Iris pigment epithelial cell (primary cell): ENCODE measurements at places on chromosomes 7 and 10.
A peak's percentile ranks its signal among the peaks of the same experiment; 100 is the strongest.

DNA sequence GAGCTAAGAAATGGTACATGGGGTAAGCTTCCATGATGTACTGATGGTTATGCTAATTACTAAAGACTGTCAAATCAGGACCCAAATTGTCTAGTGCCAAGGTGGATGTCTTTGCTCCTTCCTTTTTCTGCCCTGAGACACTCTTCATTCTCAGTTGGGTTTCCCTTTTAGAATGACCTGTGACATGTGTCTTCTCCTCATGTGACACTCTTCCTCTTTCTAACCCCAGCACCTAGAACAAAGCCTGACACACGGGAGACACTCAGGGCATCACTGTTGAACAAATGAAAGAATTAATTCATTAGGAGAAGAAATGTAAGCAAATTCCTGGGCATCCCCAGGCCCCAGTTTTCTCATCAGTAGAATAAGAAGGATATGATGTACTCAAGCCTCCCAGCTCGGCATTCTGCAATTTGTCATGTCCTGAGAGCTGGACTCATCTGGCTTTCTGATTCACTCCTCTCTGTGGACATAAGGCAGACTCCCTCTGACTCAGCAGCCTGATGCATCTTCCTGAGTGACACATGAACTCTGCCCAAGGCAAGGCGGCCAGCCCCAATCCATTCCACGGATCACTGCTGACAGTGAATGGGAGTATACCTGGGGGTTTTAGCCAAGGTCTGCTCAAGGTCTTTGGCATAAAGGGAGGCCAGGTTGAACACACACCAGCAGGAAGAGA is 473.8 kb downstream of the KCNMA1 start:
- DNase-seq: peak; percentile 100

DNA sequence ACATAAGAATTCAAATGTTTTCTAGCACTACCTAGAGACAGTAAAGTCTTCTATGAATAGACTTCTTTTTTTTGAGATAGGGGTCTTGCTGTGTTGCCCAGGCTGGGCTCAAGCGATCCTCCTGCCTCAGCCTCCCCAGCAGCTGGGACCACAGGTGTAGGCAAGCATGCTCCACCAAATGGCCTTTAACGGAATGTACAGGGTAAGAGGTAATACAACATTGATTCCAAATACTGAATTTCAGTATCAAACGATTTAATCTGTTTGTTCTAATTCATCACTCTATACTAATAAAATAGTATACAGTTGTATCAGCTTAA is 55.8 kb upstream of the NCAPG2 start:
- no peak for DNase-seq

DNA sequence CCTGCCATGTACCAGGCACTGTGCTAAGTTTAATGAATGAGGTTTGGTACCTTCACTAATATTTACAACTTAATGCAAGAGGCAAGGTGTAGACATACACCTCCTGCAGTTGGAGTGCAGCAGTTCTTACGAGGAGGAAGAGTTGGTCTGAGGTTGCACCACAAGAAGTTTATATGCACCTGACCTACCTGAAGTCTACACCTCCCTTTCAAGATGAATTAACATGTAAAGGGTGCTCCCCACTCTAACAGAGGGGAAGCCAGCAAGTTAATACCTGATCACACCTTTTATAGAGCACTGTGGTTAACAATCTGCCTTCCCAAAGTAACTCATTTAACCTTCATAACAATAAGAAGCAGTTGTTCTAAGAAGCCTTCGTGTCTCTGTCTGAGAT is 120.0 kb downstream of the LYZL1 start:
- no peak for DNase-seq

GRCh38 chr10:49738616-49739360 is 23.3 kb downstream of the OGDHL start:
- no peak for DNase-seq

- DNase-seq: no peak
These were observed 41.0 kb downstream of the CLRN3 start for GRCh38 chr10:127851661-127852194.

- no peak for DNase-seq
These were observed 159.7 kb downstream of the AUTS2 start for GRCh38 chr7:69757981-69758430.

GRCh38 chr10:100748231-100749058 is 3.1 kb downstream of the PAX2 start:
- DNase-seq: no peak

DNA sequence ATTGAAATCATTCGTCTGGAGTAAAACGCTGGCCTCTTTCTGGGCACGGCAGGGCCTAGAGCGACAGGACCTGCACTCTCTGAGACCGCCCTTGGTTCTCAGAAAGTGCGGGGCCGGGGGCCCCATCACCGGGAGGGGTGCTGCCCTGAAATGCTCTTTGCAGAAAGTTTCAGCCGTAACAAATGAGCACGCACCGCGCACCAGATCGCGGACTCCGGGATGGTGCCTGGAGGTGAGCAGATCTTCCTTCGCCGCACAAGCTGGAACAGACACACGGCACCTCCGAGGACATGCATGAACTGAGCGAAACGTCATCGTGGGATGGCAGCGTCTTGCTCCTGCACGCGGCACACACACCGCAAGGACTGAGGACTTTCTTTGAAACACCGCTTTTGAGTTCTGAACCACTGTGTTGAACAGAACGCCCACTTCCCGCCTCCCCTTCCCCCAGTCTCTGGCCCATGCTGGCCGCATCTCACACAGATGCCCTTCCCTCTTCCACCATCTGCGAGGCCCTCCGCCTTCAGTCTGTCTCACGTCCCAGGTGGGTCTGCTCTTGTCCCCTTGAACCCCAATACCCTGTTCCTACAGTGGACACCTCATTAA is 538.7 kb upstream of the MGMT start:
- no peak for DNase-seq

GRCh38 chr7:47967123-47967522 is 12.3 kb downstream of the HUS1 start:
- no peak for DNase-seq

DNA sequence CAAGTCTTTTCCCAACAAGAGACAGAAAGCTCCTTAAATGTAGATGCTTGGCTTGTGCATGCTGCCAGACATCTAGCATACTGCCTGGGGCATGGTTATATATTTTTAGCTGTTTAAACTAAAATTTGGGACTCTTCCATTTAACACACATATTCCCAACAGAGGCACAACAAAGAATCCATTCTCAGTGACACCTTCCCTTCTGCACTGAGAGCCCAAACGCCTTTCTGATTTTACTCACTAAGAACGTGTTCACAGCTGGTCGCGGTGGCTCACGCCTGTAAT is 49.9 kb downstream of the CPVL start:
- no peak for DNase-seq

DNA sequence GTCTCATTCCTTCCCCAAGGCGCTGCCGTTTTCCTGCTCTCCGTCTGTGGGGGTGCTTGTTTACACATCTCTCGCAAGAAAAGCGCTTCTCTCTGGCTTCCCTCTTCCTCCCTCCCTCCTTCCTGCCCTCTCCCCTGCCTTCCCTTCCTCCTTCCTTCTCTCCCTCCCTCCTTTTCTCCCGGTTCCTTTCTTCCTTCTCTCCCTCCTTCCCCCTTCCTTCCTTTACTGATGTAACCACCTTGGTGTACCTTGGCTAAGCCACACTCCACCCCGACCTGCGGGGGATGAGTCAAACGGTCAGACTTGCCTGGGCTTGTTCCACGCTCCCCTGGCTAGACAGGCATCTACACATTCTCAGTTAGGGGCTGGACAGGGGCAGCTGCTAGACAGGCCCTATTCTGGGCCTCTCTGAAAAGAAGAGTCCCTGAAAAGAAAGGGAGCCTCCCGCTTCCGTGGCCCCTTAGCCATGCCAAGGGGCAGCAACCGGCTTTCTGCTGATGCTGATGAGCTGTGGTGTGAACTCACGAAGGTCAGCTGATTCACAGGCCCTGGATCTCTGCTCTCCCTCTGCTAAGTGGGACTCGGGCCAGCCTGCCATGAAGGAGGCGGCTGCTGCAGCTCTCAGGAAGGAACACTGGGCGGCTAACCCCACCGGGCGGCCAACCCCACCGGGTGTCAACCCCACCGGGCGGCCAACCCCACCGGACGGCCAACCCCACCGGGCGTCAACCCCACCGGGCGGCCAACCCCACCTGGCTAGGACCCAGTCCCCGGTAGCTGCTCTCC is 216.8 kb downstream of the TCERG1L start:
- peak; percentile 31 for DNase-seq

GRCh38 chr7:132580717-132581285 is 4.5 kb upstream of the PLXNA4 start:
- DNase-seq: peak; percentile 75
